ENCODE measurements at places on chromosomes 13 and 19. TPM values are rescaled to one million over a fixed set of nuclear protein-coding genes. Genes with fewer than 3 reads are reported as not detected.

DNA sequence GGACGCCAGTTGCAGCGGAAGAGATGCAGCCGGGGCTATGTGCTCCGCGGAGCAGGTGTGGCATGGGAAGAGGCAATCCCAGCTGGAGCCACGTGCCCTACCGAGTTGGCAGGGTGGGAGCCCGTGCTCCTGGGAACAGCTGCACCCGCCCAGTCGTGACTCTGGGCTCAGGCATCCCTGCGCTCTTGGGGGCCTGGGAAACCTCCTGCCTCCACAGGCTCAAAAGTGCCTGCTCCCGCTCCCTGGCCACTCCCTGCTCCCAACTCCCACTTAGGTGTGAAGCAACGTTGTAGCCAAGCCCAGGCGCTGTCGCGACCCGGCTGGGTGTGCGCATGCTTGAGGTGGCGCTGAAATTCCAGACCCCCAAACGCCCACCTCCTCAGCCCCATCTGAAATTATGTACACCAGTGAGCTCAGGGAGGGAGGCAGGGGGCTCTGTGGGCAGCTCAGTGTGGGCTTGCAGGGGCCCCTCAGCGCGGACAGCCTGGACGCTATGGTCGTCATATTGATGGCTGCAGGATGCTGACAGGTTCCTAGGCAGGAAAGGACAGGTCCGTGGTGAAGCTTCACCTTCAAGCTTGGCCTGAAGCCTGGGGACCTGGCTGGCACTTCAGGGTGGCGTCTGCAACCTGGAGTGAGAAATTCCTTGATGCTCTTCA is 429.9 kb downstream of the SLITRK1 start:
- no peak for DNase-seq

DNA sequence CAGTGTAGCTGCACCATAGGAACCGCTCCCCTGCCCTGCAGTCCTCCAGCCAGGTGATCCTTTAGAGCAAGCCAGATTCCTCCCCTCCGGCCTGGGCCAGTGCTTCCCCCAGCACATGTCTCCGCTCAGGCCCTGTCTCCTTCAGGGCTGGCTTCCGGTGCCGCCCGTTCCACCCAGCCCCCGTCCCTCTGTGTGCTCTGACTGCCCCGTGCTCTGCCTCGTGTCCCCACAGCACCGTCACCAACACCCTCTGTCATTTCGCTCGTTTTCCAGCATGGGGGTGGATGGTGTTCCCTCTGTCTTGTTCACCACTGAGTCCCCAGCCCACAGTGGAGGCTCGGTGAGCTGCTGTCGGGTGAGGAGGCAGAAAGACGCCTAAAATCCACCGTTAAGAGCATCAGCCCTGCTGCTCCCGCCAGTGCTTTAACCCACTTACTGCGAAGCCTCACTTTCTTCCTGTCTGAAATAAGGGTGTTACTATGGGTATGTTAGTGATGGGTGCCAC is 54.5 kb downstream of the TSSK6 start:
- no peak for DNase-seq

The ECSIT gene
- 40.3 TPM for total RNA-seq

- peak; percentile 76 for DNase-seq
These were observed at the start of the genes BRME1 and CC2D1A for GRCh38 chr19:13905634-13906520. Gene BRME1 (minus strand): TSS chr19:13906117. CDS start chr19:13904892, 1,225 bp downstream. Gene CC2D1A (plus strand): TSS chr19:13906201. CDS start chr19:13906442, 241 bp downstream.

GRCh38 chr19:2329149-2329478 is 630 bp downstream of the SPPL2B start:
- no peak for DNase-seq
